Bone marrow (tissue), 2 donors: ENCODE measurements at places on chromosomes 3 and 15.

DNA sequence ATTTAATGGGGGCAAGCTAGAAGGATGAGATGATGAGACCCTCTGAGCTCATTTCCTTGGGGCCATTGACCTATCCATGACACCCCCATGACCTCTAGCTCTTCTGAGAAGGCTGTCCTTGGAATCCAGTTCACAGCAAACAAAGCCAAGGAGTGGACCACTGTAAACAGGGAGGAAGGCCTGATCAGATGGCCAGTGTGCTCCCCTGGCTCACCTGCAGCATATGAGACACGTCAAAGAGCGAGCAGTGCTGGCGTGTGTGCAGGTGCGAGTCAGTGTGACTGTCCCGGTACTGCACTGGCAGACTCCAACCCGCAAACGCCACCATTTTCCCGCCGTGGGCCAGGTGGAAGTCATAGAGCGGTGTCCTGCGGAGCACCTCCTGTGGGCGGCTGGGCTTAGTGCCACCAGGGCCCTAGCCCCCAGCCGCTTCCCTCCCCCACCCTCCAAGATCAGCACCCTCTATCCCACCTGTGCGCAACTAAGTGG lies 339 bp downstream of the AMT start:
- no peak for DNase-seq

- no peak for DNase-seq
Measured at GRCh38 chr3:58158442-58159153, 52.2 kb downstream of the DNASE1L3 start.

DNA sequence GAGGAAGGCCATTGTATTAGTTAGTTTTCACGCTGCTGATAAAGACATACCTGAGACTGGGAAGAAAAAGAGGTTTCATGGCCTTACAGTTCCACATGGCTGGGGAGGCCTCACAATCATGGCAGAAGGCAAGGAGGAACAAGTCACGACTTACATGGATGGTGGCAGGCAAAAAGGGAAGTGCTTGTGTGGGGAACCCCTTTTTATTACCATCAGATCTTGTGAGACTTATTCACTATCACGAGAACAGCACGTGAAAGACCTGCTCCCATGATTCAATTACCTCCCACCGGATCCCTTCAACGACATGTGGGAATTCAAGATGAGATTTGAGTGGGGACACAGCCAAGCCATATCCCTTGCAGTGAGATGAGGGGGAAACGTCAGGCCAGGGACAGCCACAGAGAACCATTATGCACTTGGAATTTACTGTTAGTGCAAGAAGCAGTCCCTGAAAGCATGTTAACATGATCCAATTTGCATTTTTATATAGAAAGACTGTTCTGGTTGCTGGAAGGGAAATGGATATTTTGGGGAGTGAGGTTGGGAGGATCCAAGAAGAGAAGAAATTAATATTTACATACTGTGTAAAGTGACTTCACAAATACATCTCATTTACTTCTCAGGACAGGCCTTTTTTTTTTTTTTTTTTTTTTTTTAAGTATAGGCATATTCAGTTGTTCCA lies 87.1 kb downstream of the ARNT2 start:
- no peak for DNase-seq

- DNase-seq: no peak
Measured at GRCh38 chr3:20055020-20055775, 15.0 kb downstream of the KAT2B start.

DNA sequence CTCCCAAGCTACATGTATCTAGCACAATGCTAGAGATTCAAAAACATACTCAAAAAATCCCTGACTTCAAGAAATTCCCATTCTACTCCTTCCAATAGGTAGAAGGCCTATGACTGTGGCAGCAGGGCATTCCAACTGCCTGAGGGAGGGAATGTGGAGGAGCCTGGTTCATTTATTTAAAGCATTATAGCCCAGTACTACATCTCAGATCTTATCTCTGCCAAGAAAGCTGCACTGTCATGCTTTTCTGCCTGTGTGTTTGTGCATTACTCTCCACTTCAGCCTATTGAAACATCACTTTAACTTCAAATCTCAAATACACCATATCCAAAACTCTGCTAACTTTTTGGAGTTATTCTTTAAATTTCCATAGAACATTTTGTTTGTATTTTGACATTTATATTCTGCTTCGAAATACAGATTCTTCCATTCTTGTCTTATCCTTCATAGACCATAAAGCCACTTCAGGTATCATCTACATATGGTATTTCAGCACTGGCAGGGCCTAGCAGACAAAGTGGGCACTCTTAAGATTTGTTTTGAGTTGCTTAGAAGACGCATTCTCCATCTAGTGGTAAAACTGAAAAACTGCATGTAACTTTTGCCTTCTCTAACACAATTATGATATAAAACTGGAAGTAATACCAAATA lies 59.1 kb upstream of the NEDD4 start:
- DNase-seq: no peak

DNA sequence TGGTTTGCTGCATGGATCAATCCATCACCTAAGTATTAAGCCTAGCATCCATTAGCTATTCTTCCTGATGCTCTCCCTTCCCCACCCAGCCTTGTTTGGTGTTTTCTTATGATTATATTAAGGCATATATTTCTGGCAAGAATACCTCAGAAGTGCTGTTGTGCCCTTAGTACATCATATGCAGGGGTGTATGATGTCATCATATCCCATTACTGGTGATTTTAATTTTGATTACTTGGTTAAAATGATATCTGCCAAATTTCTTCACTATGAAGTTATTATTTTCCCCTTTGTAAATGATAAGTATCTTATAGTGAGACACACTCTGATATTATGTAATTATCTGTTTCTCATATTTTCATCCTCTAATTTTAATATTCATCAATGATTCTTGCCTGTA lies 15.4 kb downstream of the SLC22A14 start:
- no peak for DNase-seq
